Cortex of kidney (tissue), 1 donor: ENCODE measurements at places on chromosomes 1 and 21.

GRCh38 chr1:66160719-66161118 is 368.0 kb downstream of the PDE4B start:
- DNase-seq, result no peak

DNA sequence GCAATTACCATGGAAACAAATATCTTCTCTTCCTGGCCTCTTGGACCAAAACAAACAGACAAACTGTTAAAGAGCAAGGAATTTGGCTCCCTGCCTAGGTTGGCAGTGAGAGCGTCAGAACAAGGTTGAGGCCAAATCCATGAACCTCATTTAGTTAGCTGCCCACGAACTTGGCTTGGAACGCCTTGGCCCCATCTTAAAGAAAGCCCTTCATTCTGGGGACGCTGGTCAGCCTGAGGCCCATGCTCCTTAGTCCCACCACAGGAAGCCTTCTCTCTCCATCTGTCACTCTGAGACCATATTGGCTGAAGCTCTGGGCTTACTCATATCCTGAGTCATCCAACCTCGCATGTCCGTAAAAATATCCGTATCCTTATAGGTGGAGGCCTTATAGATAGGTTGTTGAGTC is 62.4 kb upstream of the DIRAS3 start:
- no peak for DNase-seq

DNA sequence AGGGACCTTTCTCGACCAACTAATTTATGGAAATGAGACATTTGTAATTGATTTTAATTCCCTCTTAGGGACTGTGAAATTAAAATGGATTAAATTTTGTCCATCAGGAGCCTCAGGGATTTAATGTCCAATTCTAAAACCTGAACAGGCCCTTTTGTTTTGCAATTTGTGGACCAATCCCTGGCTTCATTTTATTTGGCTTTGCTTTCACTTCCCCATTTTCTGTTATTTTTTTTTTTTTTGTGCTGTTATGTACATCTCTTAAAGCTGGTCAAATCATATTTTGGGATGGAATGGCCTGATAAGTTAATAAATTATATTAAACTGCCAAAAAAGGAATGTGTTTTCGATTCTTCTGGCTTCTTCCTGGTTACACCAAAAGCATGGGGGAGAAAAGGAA is 28.9 kb downstream of the ZSCAN20 start:
- no peak for DNase-seq

DNA sequence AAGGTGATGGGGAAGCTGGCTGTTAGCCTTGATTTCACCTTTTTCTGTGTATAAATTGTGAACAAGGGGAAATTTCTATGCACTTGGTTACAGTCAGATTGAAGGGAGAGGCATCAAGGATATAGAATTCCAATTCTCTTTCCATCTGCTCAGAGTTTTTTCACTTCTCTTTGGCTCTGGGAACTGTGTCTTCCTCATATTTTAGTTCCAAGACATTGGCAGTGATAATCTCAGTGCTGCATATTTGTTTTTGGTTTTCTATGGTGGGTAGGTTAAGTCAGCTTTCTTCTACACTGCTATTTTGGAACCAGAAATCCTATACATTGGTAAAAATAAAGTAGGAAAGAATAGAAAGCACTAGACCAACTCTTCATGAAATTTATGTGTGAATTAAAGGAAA is 569.6 kb upstream of the CXADR start:
- DNase-seq, result no peak

GRCh38 chr1:195481293-195481692 is 1126.9 kb downstream of the KCNT2 start:
- no peak for DNase-seq

- DNase-seq, result no peak
Observed at GRCh38 chr1:190679983-190680382, 202.3 kb upstream of the BRINP3 start.

DNA sequence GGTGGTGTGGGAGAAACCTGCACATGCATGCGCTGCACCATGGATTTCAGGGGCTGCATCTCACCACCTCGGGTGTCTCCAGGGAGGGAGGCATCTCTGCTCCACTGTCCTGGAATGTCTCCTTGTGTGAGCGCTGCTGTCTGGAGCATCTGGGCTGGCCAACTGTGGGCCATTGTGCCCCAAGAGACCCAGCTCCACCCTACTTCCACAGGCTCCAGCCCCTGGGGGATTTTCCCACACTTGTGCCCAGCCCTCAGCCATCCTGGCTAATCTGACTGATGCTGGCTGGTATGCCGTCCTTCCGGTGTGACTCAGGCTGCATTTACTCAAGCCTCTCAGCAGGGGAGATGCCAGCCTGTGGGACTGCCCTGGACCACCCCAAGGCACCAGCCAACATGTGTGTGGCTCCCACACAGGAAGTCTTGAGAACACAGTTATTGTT is 62.0 kb downstream of the TRIM11 start:
- DNase-seq, result no peak

- no peak for DNase-seq
Observed at GRCh38 chr1:167854184-167854583, 59.8 kb downstream of the ADCY10 start.

DNA sequence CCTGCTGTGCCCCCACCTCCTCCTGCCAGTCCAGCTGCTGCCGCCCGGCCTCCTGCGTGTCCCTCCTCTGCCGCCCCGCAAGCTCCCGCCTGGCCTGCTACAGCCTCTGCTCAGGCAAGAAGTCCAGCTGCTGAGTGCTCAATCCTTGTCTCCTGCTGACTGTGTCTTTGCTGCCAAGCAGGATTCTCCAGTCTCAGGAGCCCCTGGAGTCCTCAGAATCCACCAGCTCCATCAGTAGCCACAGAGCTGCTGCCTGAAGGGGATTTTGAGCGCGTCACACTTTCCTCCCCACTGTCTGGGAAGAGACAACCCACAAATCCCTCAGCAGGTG is 973 bp downstream of the KRTAP10-11 start:
- no peak for DNase-seq

DNA sequence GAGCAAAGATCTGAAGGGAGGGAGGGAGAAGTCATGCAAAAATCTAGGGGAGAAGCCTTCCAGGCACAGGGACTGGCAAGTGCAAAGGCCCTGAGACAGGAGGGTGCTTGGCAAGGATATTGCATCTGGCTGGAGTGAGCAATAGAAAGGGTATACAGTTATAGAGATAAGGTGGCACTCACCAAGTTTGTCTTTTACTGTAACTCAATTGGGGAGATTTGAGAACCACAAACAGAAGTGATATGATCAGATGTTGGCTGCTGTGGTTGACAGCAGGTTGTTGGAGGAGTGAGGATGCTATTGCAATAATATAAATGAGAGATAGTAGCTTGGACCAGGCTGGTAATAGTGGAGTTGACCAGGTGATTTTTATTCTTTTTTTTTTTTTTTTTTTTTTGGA is 25.6 kb downstream of the MCOLN3 start:
- DNase-seq, result no peak

DNA sequence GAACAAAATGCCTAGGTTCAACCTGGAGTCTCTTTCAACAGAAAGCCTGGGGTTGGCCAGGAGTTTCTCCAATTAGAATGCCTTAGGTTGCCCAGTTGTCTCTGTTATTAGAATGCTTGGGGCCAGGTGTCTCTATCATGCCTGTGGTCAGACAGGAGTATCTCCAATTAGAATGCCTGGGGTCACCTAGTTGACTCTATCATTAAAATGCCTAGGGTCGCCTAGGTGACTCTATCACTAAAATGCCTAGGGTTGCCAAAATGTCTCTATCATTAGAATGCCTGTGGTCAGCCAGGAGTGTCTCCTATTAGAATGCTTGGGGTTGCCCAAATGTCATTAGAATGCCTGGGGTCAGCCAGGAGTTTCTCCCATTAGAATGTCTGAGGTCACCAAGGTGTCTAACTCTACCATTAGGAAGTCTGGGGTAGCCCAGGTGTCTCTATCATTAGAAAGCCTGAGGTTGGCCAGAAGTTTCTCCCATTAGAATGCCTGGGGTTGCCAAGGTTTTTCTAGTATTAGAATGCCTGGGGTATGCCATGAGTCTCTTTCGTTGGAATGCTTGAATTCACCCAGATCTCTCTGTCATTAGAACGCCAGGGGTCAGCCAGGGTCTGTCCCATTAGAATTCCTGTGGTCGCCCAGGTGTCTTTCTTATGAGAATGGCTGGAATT is 57.9 kb downstream of the RNF187 start:
- no peak for DNase-seq

GRCh38 chr1:84598846-84599741 is 24.9 kb upstream of the CTBS start:
- no peak for DNase-seq

GRCh38 chr1:19762175-19762779 is 37.4 kb downstream of the TMCO4 start:
- DNase-seq, result no peak

GRCh38 chr21:30337772-30338171 is 278 bp upstream of the KRTAP27-1 start:
- DNase-seq, result no peak

- no peak for DNase-seq
Observed at GRCh38 chr1:107914119-107914765, 50.7 kb downstream of the VAV3 start.

DNA sequence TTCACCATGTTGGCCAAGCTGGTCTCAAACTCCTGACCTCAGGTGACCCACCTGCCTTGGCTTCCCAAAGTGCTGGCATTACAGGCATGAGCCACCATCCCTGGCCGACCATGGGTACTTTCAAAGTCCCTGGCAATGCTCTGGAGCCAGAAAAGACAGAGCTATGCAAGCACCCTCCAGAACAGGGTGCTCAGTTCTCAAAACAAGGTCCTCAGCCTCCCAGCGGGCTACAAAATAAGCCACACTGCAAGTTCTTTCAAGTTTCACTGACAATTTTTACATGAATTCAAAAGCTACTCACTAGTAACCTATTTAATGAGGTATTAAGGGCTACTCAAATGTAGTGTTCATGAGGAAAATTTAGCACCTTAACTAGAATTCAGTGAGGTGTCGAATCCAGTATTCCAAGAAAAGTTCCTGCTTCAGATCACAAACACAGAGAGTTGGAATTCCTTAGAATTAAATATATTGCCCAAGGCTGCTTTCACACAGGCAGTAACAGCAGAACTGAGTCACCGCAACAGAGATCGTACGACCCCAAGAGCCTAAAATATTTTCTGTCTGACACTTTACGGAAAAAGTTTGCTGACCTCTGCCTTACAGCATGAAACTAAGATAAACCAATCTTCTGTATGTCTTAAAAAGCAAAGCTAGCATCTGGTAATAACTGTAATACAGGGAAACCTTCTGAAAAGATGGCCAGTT is 60.7 kb downstream of the HSF2BP start:
- no peak for DNase-seq

DNA sequence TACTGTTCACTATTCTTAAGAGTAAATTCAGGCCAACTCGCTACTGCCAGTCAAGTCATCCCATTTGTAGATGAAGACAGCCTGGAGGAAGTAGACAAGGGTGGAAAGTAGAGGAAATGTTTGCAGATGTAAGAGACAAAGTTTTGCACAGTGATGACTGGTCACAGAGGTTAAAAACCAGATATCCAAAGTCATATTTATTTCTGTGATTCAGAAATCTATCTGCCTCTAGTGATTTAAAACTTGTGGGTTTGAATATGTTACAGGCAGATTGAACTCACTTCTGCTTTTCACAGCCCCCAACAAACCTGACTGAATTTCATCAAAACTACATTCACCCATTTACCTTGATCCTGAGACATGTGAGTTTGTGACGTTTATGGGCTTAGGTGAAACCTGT is 484.7 kb upstream of the C1orf87 start:
- no peak for DNase-seq

DNA sequence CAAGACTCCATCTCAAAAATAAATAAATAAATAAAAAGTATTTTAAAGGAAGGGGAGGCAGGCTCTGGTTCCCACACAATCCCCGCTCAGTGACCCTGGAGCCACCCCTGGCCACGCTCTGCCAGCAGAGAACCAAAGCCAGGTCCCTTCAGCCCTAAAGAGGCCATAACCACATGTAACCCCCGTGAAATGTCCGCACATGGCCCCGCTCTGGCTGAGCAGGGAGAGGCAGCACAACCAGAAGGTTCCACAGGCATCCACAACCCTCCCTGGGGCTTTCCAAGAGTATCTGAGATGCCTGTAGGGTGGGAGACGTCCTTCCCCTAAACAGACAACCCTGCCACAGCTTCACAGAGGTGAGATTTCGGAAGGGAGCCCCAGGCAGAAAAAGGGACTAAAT is 1.4 kb upstream of the ARF1 start:
- DNase-seq, result no peak

DNA sequence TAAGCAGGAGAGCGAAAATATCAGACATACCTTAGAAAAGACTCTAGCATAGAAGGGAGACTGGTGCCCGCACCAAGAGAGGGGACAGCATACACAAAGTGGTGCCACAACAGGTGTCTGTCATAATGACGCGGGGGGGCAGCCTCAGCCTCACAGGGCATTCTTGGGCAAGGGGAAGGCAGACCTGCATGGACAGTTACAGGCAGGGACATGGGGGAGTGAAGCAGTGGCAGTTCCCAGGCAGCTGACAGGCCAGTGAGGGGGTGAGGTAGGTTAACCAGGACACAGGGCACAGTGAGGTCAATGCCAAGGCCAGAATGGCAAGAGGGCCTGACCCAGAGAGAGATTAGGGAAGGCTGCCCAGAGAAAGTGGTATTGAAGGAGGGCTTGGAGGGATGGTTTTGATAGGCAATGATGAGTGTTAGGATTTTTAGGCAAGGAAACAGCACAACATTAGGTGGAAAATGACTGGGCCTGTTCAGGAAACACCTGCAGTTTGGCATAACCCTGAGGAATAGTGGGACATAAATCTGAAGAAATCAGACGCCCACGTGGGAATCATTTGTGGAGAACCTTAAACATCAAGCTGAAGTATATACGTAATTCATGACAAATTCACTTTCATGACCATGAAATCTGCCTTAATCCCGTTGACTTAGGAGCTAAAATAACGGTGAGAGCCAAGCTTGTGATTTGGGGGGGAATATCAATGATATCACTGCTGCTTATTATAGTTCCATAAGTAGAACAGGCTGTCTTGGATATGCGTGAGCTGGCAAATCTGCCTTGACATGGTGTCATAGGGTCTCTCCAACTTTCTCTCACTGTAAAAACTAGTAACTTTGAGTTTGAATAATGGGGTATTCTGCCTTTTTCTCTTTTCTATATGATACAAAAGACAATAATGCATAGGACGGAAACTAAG is 8.9 kb downstream of the PTPN14 start:
- DNase-seq, result no peak

GRCh38 chr21:44353191-44353970 is at the start of gene TRPM2:
TSS of gene TRPM2 (plus strand) at chr21:44353621. CDS start at chr21:44353701, 80 bp downstream.
- DNase-seq, result no peak

- no peak for DNase-seq
Observed at GRCh38 chr1:54481201-54481884, 66.7 kb upstream of the ACOT11 start.
